Stimulated activated CD4-positive, alpha-beta T cell treated with anti-CD3 and anti-CD28 coated beads, Interleukin-15, amount 100 ng/mL, for 48 hours (primary cell): ENCODE measurements at places on chromosomes 5 and 9.

DNA sequence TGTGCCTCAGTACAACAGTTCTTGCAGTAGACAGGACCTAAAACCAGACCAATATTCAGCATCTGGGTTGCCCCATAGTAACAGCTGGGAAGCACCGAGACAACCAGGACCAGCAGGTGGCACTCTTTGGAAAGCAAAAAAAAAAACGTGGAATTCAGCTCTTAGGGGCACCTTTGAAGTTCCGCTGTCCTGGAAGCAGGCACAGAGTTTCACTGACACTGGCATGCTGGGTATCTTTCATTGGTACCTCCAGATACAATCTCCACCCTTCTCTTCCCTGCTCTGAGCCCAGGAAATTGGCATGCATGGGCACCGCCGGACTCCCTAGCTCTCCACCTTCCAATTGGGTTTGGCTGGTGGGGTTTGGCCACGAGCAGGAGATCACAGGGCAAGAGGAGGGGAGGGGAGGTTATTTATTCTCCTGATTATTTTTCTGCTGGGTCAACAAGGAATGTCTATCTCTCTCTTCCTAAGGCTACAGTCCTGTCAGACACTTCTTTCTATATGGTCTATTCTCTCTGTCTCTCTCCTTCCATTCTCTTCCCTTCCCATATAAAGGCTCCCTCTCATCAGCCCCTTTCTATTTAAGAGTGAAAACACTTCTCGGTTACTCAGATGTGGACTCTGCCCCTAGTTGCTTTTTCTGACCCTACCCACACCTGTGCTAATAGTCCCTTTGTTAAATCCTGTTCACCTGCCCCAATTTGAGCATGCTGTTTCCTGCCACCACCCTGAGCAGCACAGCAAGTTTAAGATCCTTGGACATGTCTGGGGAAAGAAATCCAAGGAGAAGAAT is 1.9 kb upstream of the IDNK start:
- no peak for DNase-seq

DNA sequence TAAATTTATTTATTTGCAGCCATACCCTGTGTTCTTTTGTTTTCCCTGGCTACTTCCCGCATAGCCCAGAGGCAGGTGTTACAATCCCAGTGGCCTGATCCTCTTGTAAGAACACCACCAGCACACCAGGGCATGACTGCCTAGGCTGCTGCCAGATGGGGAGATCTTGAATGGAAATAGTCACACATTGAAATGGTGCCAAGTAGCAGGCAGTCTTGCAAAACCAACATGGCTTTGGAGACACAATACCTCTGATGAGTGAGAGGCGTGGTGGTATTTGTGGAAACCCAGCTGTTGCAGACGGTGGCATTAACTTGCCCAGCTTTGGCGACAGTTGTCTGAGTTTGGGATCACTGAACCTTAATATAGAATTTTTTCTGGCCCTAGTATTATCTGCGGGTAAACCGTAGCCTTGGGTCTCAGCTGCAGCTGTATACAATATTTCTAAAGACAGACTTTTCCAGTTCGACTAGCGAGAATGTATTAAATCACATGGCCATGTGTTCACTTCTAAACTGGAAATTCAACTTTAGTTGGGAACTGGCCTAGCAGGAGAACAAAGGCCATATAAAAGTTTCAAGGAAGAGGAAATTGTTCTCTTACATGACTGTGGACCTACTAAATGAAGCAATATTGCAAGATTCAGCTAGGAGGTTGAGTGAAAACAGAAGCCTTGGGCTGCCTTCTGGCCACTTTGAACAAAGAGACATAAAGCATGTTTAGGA is 277.0 kb downstream of the SMARCA2 start:
- DNase-seq, result no peak

DNA sequence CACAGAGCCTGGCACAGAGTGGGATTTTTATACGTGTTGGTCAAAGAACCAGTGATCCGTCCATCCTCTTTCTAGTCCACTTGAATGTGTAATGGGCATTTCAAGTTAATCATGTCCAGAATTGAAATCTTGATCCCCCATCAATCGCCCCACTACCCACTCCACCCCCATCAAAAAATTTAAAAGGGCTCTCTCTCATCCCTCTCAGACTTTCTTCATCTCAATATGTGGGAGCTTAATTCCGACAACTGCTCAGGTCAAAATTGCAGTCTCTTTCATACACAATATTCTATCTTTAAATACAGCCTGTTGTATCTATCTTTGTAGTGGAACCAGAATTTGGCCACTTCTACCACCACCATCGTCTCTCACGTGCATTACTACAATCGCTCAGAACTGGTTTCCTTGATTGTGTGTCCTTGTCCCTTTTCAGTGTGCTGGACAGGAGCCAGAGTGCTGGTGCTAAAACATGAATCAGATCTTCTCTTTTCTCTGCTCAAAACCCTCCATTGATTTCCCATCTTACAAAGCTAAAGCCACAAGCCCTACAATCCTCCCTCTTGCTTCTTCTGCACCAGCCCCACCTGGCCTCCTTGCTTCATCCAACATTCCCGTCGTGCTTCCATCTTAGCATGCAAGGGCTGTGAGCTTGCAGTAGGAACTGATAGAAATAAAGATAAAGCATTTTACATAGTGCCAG is 786 bp upstream of the KIF3A start:
- DNase-seq, result no peak

- DNase-seq, result no peak
Measured at GRCh38 chr9:123814496-123814895, 115.4 kb downstream of the DENND1A start.

- no peak for DNase-seq
Measured at GRCh38 chr9:107213080-107213479, 70.0 kb upstream of the RAD23B start.

- DNase-seq, result no peak
Measured at GRCh38 chr5:131682826-131683225, 47.8 kb upstream of the RAPGEF6 start.

- DNase-seq, result no peak
Measured at GRCh38 chr9:91040371-91041215, 239.0 kb downstream of the SYK start.
